ENCODE measurements at places on chromosomes 4 and X.

DNA sequence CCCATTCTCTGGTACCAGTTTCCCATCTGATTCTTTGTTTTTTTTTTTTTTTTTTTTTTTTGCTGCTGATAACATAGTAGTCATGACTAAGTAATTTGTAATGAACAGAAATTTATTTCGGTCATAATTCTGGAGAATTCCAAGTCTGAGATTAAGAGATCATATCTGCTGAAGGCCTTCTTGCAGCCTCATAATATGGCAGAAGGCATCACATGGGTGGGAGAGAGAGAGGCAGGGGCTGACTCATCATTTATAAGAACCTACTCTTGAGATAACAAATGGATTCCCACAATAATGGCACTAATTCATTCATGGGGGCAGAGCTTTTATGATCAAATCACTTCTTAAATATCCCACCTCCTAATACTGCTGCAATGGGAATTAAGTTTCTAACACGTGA, 1034.3 kb downstream of the STIM2 start:
- no peak for DNase-seq

DNA sequence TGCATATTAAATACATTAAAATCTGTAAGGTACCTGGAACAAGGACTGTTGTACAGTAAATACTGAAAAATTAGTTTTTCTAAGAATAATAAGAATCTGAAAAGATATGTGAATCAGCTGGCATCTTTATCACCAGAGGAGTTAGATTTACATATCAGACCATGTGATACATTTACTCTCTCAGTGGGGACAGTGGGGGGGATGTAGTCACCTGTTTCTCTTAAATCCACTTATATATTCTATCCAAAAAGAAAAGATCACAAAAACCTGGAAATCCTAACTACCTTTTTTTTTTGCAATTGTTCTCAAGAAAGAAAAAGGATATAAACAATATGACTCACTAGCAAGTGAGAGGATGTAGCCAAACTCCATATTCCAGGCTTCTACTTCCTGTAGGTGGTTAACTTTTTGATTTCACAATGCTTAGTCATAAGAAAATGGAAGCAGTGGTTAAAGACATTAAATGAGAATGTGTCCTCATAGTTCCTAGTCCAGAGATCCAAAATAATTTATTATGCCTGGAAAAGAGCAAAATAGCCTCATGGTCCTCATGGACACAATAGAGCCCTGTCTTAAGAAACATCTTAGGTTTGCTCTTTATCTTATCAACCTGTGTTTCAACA, 22.5 kb upstream of the MYOZ2 start:
- DNase-seq: no peak

DNA sequence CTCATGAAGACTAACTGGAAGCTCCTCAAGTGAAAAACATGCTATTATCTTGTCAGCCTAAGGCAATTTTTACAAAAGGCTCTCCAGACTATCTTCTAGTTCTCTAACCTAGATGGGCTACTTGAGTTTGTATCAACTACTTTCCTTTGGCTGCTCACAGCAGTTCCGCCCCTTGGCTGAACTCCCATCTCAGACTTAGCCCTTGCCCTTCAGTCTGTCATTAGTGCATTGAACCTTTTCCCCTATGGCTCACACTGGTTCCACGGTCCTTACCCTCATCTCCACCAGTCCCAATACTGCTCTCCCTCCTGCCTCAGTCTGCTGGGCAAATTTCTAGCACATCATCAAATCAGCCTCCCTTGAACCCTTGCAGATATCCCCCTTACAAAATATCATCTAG, 362.3 kb downstream of the PPP1R2C start:
- DNase-seq: no peak

GRCh38 chr4:95288552-95288951, 260.2 kb downstream of the UNC5C start:
- no peak for DNase-seq

DNA sequence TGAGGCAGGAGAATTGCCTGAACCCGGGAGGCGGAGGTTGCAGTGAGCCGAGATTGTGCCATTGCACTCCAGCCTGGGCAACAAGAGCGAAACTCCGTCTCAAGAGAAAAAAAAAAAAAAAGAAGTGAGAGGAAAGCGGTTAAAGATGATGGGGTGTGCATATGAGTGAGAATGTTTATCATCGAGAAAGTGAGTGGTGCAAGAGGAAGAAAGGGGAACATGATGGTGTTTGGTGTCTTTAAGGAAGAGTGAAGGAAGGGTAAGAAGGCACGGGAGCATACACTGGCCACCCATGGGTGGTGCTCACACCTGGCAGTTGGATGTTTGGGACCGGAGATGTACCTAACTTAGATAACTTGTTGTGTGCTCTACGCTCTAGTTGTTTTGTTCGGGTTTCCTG, 62.2 kb downstream of the STOX2 start:
- no peak for DNase-seq

- DNase-seq: no peak
These were observed 36.0 kb upstream of the CCNG2 start for GRCh38 chr4:77120886-77121508.

DNA sequence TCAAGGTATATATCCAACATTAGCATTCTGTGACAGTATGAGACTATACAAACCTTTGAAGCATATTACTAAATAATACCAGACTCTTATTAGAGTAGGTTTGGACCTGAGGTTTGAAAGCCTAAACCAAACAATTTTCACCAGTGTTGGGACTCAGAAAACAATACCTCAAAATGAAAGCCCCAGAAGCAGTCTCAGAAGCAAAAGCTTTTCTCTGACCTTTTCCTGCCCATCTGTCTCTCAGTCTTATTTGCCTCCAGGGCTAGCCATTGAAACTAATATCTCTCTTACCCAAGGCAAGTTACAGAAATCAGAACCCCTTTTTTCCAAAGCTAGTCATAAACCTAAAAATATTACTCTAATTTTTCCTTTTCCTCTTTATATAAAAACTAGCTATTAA, 163.3 kb downstream of the PTCHD1 start:
- DNase-seq: no peak

DNA sequence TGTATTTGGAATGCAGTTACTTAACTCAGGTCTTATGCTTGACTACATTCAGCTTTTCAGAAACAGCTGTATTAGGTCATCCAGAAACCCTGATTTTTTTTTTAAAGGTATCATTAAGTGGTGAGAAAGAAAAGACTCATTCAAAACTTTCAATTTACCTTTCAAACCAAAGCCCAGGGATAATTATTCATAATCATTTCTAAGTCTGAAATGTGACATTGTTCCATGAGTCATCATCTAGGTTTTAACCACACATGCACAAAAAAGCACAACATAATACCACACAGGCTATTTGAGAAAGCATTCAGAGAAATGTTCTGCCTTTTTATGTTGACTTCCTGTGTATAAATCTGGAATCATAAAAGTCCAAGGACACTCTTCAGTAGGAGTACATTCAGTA, 288.2 kb downstream of the IL1RAPL2 start:
- no peak for DNase-seq

Data from activated T-cell treated with anti-CD3 and anti-CD28 coated beads, Interleukin-2, amount 50 U/mL, for 48 hours (primary cell).